Stimulated activated CD4-positive, alpha-beta T cell treated with anti-CD3 and anti-CD28 coated beads, Interleukin-15, amount 100 ng/mL, for 48 hours (primary cell): ENCODE measurements at places on chromosomes 12 and 14.

DNA sequence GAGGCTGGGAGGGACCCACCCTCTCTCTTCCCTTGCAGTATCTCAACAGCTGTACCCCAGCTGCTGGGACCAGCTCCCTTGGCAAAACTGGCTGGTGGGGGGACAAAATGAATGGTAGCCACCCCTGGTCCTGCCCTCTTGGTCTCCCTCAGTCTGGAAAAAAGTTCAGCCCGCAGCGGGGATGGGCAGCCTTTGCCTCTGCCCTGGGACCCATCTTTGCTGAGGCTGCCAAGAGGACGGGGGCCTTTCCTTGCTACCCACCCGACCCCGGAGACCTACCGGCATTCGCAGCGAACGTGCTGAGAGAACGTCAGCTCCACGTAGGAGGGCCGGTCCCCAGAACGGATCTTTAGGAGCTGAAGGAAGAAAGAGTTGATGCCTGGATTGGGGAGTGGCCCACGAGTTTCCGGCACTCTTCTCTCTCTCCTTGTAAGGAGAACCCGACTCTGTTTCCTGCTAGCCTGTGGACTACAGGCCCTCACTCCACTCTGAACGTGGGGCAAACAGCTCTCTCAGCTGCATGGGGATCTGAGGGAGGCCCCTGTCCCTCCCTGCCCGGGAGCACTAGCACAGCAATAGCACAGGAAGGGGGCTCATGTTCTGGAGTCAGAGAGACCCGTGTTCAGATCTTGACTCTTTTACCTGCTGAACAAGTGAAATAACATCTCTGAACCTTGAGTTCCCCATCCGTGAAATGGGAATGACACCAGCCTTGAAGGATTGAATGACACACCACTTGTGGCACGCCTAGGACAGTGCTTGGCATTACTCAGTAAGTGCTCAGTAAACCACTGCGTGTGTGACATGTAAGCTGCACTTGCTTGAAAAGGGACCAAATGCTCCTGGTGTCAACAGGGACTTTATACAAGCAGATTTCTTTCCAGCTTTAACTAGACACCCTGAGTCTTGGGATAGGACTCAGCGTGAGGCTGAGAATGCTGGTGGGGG is 6.9 kb downstream of the PGF start:
- no peak for DNase-seq

GRCh38 chr14:79363291-79363690 is 848.0 kb downstream of the DIO2 start:
- no peak for DNase-seq

DNA sequence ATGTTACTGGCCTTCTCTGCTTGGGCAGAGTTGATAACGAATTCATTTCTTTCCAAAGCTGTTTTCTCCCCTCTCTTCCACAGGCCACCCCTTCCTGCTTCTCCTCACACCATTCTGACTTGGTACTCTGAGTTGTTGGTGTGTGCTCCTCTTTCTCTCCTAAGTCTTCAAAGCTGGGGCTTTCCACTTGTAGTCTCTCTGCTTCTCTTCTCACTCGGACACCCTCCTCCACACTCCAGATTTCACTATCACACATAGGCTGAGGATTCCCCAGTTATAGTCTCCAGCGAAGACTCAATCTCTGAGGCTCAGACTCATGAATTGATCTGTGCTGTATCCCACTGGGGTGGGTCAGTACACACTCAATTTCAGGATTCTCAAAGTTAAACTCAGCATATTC is 201.0 kb downstream of the SSPN start:
- DNase-seq, result no peak

GRCh38 chr14:58808828-58809227 is 171.1 kb downstream of the DACT1 start:
- DNase-seq, result no peak

DNA sequence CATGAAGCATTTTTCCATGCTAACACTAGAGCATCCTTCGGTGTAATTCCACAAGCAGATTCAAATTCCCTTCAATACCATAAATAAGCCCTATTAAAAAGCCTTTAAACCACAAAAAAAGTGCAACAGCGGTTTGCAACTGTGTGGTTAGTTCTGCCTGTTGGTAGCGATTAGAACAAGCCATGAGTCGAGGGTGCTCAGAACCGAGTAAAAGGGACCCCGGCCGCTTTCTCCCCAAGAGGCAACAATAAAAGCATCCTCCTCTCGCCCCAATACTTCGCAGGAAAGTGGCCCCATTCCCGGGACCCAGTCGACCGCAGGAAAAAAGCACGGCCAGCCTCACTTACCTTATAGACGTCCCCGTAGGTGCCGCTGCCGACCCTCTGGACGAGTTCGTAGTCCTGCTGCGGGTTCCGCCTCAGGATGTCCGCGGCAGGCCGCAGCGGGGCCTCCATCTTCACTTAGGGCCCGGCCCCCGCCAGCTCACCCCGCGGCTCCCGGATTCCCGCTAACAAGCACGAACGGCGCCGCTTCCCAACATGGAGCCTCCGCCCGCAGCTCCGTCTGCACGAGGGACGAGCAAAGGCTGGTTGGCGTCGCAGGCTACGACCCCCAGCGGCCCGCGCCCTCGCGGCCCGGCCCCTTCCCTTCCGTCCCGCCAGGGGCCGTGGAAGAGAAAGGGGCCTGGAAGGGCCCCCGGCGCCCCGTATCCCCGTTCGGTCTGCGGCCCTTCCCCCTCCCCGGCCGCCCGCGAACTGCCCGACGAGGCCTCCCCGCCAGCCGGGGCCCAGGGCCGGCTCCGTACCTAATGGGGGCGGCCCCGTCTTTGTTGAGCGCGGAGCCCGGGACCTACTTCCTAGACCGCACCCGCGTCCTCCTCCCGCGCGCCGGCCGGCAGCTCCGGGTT is 521 bp downstream of the MAP4K5 start:
- DNase-seq, result peak; percentile 4

- DNase-seq, result no peak
These were observed 17.0 kb upstream of the CFAP54 start for GRCh38 chr12:96472384-96472783.
